ENCODE measurements at places on chromosomes 6 and 20.
A peak's percentile ranks its signal among the peaks of the same experiment; 100 is the strongest.

- no peak for DNase-seq
These were observed 246.8 kb upstream of the POU3F2 start for GRCh38 chr6:98587555-98587954.

DNA sequence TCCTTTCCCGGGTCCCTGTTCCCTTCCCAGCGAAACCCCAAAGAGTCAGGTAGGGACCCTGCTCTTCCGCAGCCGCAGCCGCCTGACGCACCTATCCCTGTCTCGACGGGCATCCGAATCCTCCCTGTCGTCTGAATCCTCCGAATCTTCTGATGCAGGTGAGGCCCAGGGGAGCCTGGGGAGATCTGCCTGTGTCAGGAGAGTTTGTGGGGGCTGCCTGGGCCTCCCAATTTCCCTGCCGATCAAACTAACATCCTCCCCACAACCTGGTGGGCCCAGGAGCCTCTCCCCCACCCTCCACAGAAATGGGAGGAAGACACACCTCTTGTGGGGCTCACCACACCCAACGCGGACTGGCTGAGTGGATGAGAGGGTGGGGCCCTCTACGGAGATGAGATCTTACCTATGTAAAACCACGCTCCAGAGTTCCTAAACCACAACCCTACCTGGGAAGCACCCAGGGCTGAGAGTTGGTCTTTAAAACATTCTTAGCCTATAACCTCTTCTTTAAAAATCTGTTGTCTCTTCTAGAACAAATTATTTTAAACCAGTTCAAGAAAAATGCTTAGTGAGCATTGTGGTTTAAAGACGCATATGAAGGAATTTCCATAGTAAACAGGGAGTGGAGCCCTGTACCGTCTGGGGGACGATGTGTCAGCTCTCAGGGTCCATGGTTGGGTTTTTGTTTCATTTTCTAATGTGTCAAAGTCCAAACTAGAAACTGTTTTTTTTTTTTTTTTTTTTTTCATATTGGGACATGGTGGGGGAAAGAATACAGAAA, 1.7 kb downstream of the CDC25B start:
- DNase-seq = no peak

GRCh38 chr6:63643862-63644261, 8.3 kb downstream of the PHF3 start:
- no peak for DNase-seq

DNA sequence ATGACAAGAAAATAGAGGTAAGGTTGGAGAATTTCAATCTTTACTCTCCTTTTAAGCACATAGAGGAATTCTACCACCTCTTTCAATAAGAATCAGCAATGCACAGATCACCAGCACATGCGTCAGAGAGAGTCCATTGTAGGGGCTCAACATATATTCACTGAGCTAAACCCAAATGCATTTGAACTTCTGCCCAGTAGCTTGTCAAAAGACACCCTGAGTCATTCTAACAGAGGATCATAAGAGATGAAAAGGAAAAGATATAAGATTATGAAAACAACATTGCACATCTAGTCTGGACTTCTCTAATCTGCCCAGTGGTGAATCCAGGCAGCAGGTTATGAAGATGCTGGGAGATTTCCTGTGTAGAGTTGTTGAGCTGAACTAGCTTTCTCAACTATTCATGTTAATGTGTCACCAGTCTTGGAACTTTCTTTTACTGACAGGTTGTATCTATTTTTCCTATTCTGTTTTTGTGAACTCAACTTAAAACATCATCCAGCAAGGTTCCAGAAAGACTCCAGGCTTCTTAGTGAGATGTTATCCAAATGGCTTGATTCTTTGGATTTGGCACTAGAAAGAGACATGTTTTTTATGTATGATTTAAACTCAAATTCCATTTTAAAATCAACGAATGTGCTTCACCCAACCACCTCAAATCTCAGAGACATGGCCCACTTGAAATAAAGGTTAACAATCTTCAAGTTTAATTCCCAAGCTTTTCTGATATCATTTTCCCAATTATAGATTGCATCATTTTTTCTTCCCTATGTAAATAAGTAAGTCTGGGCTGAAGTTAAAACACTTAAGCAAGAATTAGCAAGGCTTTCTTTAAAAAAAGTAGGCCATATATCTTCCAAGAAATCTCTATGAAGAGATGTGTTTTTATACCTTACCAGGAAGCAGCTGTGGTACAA, 89.3 kb downstream of the TSHZ2 start:
- DNase-seq = no peak

DNA sequence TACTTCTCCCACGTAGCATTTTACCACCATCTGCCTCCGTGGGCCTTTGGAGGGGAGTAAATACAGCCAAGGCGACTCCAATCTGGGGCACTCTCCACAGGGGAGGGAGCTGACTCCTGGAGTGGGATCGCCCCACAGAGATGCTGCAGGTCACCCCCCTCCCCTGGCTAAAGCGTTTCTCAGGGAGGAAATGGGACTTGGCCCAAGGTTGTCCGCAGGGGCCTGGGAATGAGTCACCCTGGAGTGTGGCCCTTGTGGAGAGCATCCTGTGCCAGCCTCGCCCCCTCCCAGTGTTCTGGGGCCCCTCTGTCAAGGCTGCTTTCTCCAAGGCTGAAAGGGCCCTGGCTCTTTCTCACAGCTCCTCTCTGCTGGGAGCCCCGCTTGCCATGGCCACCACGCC, 84.5 kb upstream of the QKI start:
- no peak for DNase-seq

- no peak for DNase-seq
These were observed 91.4 kb downstream of the CEBPB start for GRCh38 chr20:50281831-50282591.

DNA sequence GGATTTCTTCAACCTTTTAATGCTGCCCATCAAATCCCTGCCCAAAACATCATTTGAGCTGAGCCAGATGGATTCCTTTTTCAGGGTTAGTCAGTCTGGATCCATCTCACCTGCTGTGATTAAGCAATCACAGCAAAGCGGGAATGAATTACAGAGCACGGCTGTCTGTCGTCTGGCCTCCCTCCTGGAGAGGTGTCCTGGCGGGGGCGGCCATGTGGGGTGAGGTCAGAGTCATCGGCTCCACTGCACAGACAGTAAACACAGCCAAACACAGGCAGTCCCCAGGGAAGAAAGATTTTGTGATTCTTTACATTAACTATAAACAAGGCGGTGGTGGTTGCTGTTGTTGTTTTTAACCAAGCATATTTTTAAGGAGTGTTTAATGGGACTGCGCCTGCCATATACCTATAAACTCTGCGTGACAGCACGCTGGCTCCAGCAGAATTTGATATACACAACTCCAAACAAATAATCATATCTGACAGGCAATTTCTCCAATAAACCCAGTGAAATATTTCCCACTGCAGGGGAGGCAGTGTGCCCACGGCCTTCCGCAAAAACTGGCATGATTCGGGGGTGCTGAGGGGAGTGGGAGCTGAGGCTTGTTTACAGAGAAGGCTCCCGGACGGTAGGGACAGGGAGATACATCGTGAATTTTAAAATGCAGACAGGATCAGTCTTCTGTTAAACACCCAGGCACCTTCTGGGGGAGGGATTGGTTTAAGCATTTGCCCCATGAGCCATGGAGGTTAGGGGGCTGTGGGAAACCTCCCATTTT, 232.0 kb upstream of the PMEPA1 start:
- DNase-seq = no peak

DNA sequence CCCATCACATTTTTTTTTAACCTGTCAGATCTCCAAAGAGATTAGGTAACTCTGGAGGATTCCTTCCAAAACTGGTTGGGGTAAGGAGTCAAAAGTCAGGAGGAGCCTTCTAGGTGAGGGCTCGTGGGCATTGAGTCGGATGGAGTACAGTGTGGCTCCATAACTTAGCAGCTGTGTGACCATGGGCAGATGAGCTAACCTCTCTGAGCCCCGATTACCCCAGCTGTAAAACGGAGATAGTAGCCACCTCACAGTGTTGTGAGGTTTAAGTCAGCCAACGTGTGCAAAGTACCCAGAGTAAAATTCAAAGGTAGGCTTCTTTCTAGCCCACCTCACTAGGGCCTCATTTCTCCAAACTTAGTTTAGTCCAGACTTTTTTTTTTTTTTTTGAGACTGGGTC, 151.5 kb downstream of the CD24 start:
- DNase-seq = no peak

- DNase-seq = no peak
These were observed 238.2 kb upstream of the NOX3 start for GRCh38 chr6:155693573-155694418.

DNA sequence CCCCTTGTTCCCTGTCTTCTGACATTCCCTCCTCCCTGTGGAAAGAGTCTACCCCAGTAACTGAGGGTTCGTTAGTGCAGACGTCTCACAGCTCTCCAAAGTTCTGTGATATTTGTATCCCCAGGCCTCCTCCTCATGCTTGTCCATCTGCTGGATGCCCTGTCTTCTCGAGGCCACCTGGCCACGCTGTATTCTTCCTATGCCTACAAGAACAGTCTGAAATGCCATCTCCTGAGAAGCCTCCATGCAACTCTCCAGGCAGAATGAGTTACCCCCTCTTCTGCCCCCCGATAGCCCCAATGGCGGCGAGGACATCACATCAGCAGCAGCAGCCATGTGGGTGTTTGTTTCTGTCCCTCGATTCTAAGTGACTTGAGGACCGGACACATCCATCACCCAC, 9.3 kb downstream of the ULBP2 start:
- no peak for DNase-seq

GRCh38 chr6:14542670-14543366, 425.2 kb downstream of the CD83 start:
- no peak for DNase-seq

GRCh38 chr6:146433881-146434731, 109.5 kb upstream of the RAB32 start:
- no peak for DNase-seq

GRCh38 chr20:5463007-5463686, 146.4 kb upstream of the PROKR2 start:
- peak; percentile 12 for DNase-seq

GRCh38 chr6:130365166-130366106, at the start of gene TMEM200A:
Gene TMEM200A, plus strand, starts transcription at chr6:130366017. Its CDS starts 74,406 bp downstream, at chr6:130440423.
- no peak for DNase-seq

GRCh38 chr20:34475979-34476736, 40.1 kb upstream of the DYNLRB1 start:
- no peak for DNase-seq

DNA sequence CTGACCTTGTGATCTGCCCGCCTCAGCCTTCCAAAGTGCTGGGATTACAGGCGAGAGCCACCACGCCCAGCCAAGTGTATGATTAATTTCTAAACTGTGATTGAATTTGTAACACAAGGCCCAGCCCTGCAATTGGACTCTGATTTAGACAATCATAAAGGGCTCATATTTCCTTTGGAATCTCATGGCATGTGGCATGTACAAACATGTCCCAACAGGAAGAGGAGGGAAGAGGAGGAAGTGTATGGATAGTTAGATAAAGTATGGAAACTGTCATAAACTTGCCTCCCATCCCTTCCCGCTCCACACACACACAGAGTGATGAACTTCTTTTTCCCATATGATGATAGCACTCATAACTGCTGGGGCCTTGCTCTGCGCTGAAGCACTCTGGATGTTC, 27.2 kb upstream of the QKI start:
- no peak for DNase-seq

- no peak for DNase-seq
These were observed 25.2 kb upstream of the SRSF6 start for GRCh38 chr20:43432498-43432897.

- no peak for DNase-seq
These were observed 44.2 kb upstream of the EYA2 start for GRCh38 chr20:46850416-46850815.

DNA sequence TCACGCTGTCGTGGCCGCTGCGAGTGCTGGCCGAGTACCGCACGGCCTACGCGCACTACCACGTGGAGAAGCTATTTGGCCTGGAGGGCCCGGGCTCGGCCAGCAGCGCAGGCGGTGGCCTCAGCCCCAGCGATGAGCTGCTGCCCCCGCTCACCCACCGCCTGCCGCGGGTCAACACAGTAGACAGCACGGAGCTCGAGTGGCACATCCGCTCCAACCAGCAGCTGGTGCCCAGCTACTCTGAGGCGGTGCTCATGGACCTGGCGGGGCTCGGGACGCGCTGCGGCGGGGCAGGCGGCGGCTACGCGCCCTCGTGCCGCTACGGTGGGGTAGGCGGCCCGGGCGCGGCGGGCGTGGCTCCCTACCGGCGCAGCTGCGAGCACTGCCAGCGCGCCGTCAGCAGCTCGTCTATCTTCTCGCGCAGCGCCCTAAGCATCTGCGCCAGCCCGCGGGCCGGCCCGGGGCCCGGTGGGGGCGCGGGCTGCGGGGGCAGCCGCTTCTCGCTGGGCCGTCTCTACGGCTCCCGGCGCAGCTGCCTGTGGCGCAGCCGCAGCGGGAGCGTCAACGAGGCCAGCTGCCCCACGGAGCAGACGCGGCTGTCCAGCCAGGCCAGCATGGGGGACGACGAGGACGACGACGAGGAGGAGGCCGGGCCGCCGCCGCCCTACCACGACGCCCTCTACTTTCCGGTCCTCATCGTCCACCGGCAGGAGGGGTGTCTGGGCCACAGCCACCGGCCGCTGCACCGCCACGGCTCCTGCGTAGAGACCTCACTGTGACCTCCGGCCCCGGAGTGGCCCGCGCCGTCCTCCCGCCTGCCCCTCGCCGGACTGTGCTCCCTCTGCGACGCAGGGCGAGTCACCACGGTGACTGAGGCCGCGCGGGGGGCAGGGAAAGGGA, 5.7 kb downstream of the TMEM151B start:
- no peak for DNase-seq

- no peak for DNase-seq
These were observed 14.9 kb upstream of the RFPL4B start for GRCh38 chr6:112332274-112332673.

GRCh38 chr6:148273962-148274752, 68.5 kb upstream of the SASH1 start:
- DNase-seq = no peak

DNA sequence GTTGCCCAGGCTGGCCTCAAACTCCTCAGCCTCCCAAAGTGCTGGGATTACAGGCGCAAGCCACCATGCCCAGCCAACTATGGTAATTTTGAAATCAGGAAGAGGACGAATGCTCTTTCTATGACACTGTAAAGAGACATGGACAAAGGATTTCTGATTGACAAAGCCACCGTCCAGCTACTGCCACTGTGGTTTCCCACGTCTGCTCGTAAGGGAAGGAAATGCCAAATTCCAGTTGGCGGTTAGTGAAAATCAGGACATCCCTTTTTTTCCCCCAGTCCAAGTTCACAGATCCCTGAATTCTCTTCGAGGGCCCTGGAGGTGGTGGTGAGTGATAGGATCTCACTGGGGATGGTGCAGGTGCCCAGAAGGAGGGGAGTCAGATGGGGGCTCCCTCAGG, 31.2 kb downstream of the SNAI1 start:
- DNase-seq = no peak

Data from NCI-H2029 treated with DMSO at 0.1 percent for 48 hours (cell line).